ENCODE measurements at places on chromosomes 7 and 10.

DNA sequence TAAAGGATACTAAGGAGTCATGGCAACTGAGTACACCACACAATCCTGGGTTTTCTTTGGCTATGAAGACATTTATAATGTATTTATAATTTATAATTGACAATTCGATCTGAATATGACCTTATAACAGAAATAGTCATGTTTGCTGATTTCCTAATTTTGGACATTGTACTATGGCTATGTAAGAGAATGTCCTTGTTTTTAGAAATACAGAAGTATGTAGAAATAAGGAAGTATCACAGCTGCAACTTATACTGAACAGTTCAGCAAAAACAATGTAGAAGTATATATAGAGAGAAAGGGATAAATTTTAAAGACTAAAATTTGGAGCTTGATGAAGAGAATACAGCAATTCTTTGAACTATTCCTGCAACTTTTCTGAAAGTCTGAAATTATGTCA lies 32.6 kb downstream of the PRLHR start:
- DNase-seq, result no peak

DNA sequence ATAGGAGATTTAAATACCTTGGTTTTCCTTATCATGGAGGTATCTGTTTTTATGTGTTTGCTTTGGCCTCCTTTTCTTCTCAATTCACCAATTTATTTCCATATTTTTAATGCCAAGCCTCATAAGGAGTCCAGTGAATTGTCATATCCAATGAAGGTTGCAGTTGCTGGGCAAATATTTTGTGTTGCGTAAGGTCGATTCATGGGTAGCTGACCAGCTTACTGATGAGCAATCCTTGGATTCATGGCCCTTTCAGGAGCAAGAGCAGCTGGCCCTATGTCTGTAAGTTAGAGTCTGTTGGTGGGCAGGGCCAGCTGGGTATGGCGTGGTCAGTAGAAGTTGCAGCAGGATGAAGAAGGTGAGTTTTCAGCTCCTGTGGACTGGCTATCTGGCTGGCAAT lies 182.9 kb downstream of the PFKFB3 start:
- no peak for DNase-seq

DNA sequence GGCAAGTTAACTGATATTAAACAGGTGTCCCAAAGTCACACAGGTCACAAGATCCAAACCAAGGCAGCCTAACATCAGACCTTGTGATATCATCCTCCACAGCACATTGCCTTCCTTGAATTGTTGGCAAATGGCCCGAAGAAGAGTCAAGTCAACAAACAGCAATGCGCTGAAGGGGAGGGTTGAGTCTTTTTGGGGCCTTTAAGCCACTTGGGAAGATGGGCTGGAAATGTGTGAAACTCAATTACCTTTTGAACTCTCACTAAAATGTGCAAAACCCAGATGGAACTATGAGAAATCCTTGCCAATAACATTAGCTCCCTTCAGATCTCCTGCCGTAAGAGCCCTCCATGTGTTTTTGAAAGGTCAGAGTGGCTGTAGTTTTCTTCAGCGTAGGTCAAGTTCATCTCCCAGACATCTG lies 47.9 kb upstream of the STK17A start:
- DNase-seq, result no peak

GRCh38 chr7:135964274-135964673 lies 12.9 kb downstream of the MTPN start:
- DNase-seq, result no peak

DNA sequence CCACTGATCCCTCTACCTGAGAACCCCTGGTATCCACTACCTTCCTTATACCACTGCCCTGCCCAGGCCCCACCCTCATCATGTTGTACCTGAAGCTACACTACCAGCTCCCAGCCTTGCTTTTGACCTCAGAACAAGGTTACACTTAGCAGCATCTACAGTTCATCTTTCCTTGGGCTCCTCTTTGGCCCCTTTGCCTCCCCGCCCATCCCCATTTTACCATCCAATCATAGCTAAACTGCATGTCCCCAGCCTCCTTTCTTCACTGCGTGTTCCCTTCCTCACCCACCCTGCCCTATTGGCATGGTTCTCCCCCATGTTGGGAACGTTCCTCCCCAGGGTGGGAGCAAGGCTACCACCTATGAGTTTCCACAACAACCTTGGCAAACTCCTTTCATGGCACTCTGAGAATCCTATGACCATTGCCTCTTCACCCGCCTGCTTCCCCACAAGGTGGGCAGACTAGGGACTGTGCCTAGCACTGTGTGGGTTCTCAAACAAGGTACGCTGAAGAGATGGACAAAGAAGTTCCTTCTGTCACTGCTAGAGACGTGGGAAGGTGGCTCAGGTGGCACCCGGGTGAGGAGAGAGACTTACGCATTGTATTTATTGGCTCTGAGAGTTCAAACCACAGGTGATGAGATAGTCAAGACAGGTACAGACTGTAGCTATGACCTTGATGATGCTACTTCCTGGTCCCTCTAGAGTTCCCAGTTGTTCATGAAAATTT lies 66.9 kb upstream of the ADAM12 start:
- DNase-seq, result no peak

- DNase-seq, result no peak
Observed at GRCh38 chr7:18740579-18740988, 245.0 kb downstream of the HDAC9 start.

DNA sequence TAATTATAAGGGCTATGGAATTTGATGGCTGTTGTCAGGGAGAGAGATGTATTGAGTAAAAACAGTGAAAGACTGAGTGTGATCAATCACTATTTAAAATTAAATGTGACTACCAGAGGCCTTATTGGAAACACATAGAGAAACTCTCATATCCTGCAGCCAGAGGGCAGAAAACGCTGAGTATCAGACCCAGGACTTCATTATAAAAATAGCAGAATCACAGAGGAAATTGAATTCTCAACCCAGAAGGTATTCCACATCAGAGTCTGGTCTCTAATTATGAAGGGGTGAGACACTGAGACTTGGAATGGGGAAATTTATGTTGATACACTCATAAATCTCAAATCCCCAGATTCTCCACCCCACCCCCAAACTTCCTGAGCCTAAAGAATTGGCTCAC lies 69.5 kb upstream of the IL6 start:
- no peak for DNase-seq

DNA sequence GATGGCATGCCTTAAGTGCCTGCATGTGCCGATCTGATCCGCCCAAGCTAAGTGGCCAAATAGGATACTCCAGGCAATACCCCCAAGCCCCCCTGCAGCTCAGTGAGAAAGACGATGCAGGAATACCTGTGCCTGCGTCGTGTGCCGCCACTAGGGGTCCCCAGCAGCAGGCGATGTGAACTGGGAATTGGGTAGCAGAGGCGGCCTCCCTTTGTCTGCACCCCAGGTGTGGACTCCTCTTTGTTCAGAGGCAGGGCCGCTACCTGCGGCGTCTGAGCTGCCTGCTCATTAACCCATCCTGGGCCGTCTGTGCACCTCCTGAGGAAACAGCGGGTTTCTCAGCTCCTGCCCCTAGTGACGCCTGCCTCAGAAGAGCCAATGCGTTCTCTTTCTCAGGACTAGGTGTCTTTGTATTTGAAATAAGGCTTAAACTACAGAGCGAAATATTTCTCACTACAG lies 4.8 kb upstream of the CHN2 start:
- no peak for DNase-seq

Measured in stimulated activated CD4-positive, alpha-beta T cell treated with anti-CD3 and anti-CD28 coated beads, Interleukin-2, amount 100 ng/mL, for 4 hours (primary cell).